ENCODE measurements at places on chromosomes 4 and X.

GRCh38 chr4:184280137-184280536, 62.5 kb upstream of the ENPP6 start:
- no peak for DNase-seq

DNA sequence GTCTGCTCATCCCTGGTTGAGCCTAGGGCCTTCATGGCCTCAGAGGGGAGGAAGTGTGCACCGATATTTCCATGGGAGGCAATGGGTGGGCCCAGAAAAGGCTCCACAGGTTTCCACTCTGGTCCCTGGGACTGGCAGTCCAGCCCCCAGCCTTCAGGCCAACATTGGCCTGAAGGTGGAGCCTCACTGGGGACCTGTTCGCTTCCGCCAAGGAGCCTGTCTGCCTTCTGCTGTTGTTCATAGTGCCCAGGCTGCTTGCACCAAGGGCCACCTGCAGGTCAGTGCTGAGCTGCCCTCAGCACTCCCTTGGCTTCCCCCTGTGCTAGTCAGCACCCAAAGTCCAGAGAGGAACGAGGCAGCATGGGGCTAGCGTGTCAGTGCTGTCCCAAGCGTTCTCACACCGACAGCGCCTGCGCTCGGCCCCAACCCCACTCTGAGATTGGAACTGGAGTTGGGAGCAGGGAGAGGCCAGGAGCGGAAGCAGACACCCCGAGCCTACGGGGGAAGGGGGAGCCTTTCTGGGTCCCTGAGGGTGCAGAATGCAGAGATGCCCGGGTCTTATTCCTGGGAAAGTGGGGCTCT, 720.7 kb downstream of the PCDH18 start:
- no peak for DNase-seq

GRCh38 chr4:2910409-2910808, 52.8 kb downstream of the NOP14 start:
- DNase-seq: no peak

- DNase-seq: peak; percentile 60
These were observed 41.3 kb upstream of the ATP6AP2 start for GRCh38 chrX:40539214-40540142.

GRCh38 chr4:62030958-62031357, 830.8 kb downstream of the ADGRL3 start:
- no peak for DNase-seq

DNA sequence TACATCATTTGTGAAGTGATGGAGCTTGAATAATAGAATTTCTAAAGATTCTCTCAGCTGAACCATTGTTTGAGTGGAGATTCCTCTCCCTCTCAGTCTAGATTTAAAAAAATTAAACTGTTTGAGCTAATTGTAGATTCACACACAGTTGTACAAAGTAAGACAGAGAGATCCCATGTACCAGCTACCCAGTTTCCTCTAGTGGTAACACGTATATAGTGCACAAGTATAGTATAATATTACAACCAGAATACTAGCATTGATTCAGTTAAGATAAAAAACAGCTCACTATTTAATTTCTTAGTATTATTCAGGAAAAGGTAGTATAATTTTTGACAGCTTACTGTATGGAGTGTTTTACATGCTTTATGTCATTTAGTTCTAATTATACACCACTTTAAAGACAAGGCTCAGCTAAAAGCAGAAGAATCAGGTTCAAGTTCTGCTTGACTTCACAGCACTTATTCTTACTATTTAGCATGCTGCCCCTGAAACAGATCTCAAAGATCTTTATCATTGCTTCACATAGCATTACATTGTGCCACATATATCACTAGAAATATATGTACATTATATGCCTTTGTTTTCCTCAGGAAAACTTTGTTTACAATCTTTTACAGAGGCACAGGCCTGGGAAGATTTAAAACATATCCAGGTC, 136.1 kb downstream of the SNCA start:
- no peak for DNase-seq

DNA sequence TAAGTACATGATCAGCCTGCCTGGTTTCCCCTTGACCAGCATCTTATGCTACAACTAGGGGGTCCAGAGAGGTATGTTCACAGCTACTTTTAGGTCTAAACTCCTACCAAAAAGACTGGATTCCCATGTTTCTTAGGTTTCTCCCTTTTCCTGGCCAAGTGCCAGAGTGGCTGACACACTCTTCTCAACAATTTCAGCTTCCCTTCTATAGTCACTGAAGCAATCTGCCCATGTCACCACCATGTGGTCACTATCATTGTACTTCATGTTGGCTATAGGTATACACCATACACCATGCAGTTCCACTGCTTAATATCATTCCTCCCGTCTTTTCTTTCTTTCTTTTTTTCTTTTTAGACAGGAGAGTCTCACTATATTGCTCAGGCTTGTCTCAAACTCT, 66.9 kb downstream of the KLHL13 start:
- DNase-seq: no peak

GRCh38 chr4:172982151-172982590, 186.4 kb upstream of the GALNT7 start:
- peak; percentile 83 for DNase-seq

DNA sequence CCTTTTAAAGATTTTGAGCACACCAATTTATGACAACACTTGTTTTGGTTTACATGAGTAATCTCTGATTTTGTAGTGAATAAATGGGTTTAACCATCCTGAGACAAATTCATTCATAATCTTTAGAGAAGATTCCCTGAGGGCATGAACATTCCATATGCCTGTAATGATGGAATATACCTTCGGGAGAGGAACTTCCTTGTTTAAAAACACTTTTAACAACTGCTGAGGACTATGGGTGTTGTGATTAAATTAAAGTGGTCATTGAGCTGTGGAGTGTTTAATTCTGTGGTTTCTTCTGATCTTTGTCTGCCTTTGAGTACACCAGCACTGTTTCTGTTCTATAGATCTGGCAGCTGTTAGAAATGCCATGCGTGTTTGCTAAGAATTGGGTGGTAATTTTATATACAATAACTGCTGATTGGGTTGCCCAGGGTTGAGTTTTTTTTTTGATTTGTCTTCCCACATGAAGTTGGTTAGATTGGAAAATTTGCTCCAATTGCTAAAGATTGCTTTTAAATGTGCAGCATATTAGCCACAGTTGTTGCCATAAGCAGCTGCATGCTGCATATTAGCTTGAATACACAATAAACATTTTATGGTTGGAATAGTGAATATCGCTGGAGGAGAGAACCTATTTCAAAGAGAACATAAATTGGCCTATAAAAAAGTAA, 86.8 kb downstream of the DCLK2 start:
- no peak for DNase-seq

- DNase-seq: no peak
These were observed 14.0 kb upstream of the TADA2B start for GRCh38 chr4:7029212-7029611.

DNA sequence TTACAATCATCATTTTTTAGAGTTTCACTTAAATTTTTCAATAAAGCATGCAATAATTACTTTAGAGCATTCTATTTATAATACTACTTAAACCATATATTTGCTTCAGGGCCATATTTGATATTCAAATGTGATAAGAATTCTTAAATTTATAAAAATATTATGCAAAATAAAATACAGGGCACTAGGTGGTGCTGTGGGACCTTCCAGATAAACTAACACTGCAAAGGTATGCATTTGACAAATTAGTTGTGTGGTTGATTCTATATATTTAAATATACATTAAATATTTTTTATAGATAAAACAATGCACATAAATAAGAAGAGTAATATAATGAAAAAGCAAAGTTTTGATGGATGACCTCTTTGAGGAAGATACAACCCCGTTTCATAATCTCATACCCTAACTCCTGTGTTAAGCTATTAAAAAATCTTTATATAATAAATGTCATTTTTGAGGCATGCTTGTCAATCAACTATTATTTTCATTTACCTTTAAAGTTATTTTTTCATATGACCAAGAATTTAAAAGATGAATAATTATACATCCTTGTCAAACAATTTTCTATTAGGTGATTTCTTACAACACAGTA, 128.4 kb downstream of the REELD1 start:
- peak; percentile 71 for DNase-seq

DNA sequence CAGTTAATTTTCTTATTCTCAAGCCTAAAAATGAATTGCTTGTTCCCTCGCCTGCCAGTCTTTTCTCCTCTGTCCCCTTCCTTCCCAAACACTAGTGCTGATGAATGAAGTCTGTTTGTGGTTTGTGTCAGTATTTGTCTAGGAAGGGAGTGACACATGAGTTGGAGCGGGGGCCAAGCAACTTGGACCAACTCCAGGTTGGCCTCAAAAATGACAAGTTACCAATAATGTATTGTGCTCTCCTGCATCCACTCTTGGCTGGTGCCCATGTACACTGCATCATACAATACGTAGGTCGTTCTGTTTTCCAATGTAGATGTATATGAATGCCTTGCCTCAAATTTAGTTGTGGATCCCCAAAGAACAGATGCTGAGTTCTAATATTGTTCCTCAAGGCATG, 223.0 kb upstream of the GPC4 start:
- peak; percentile 60 for DNase-seq

GRCh38 chrX:139204898-139205667, 325.5 kb upstream of the F9 start:
- no peak for DNase-seq

DNA sequence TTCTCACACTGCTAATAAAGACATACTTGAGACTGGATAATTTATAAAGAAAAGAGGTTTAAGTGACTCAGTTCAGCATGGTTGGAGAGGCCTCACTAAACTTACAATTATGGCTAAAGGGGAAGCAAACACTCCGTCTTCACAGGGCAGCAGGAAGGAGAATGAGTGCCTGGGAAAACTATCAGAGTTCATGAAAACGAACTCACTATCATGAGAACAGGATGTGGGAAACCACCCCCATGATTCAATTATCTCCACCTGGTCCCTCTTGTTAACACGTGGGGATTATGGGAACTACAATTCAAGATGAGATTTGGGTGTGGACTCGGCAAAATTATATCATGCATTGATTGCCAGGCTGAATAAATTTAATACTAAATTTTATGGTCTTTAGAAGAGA, 592.7 kb downstream of the GRXCR1 start:
- DNase-seq: no peak

DNA sequence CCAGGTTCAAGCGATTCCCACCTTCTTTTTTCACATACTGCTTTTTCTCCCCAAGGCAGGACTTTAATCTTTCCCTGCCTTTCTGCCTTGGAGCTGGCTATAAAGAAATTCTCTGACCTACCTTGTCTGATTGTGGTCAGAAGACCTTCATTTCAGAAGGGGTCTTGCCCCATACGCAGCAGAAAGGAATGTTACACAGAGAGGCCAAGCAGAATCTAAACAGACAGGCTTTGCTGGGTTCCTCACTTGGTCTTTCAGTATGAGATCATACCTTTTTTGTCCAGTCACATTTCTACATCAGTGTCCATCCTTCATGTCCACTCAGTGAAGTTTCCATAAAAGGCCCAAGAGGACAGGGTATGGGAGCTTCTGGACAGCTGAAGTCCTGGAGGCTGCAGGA, 108.3 kb upstream of the RBPJ start:
- DNase-seq: no peak

DNA sequence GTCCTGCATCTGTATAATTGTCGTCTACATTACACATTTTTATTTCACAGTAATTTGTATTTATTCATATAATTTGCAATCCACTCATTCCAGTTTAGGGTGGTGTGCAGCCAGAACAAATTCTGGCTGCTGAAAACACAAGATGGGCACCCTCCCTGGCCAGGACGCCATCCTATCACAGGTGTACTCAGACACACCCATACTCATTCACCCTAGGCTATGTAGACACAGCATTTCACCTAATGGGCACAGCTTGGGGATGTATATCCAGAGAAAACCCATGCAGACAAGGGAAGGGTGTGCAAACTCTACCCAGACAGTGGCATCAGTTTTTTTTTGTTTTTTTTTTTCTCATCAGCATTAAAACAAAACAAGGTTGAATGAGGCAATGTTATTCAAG, 73.1 kb downstream of the HMGB2 start:
- DNase-seq: no peak

DNA sequence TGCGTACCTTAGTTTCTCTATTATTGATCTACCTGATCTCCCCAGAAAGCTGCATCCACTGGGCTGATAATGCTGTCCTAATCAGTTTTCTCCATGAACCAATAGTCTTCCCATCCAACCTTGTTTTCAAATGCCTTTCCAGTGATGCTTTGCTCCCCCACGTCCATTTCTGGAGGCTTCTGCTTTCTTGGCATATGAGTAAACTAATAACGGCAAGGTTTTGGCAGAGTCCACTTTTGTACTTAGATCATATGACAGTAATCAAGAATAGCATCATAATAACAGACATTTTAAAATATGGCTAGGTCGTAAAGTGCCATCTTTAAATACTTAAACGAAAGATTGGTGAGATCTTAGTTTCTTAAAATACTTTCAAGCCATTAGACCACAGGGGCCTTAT, 38.4 kb upstream of the FAM9B start:
- no peak for DNase-seq

- DNase-seq: no peak
These were observed 793.9 kb upstream of the AMOT start for GRCh38 chrX:113634565-113634964.

DNA sequence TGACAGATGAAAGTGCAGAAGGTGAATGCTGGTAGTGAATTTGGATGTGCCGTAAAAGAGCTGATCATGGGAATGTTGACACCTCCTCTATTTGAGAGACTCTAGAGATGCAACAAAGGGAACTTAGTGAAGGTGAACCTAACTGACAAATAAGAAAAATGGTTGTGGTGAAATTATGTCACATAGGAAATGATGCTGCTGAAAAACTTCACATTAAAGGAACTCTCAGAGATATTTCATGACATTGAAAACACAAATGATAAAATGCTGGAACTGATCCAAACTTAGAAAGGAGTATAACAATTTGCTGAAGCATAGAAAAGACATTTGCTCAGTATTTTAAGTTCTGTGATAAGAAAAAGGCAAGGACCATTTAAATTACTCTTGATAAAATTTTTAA, 31.9 kb downstream of the MGAT4D start:
- no peak for DNase-seq

- DNase-seq: no peak
These were observed 78.2 kb downstream of the MSL3 start for GRCh38 chrX:11836284-11836683.

DNA sequence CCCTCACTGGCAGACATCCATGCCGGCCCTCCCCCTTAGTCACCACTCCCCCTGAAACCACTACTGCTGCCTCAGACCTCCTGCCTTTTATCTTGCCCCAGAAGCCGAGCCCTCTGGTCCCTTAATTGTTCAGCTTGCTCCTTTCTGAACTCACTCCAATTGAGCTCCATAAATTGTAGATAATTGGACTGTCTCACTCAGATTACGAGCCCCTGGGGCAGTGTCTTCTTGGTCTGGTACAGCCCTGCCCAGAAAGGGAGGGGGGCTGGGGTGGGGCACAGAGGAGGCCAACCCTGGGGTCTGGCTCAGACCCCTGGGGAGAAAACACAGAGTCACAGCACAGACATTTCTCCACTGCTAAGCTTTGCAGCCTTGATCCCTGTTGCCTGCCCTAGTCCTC, 39.4 kb downstream of the NALF2 start:
- no peak for DNase-seq

DNA sequence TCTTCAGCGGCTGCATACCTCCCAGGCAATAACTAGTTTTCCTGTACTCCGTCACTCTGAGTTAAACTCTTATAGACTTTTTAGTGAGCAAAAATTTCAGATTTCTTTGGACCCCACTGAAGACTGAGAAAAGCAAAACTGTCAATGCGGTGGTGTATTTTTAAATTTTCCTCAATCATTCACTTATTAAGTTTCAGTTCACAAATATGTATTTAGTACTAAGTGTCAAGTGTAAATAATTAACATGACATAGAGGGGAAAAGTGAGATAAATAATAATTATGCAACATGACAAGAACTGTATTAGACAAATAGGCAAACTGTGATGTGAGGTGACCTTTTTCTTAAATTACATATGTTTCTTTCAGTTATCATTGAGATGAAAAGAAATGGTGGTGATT, 124.4 kb downstream of the NAF1 start:
- DNase-seq: no peak
